ENCODE measurements at places on chromosomes 6 and 20.

DNA sequence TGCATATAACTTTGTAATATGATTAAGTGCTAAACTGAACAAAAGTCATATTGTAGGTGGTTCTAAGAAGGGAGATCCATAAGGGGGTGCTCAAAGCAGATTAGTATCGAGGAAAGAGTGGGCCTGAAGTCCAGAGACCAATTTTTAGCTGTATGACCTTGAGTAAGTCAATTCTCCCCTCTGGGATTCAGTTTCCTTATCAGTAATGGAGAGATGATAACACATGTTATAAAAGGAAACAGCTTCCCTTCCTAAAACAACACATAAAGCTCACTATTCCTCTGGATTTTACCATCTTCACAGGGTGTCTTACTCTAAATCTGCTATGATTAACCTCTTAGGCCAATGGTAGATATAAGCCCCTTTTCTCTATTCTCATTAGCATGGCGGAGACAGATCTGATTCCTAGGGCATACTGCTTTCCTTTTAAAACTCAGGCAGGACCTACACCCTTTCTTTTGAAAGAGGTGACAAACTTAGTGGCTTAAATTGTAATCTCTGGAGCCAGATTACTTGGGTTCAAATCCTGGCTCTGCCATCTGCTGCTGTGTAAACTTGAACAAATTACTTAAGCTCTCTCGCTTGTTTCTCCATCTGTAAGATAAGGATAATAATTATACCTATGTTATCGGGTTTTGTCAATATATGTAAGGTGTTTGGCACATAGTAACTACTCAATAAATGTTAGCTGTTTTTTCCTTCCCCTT, 39.5 kb downstream of the ACSS2 start:
- DNase-seq, result no peak

GRCh38 chr20:32685541-32686529, 12.1 kb upstream of the C20orf203 start:
- no peak for DNase-seq

DNA sequence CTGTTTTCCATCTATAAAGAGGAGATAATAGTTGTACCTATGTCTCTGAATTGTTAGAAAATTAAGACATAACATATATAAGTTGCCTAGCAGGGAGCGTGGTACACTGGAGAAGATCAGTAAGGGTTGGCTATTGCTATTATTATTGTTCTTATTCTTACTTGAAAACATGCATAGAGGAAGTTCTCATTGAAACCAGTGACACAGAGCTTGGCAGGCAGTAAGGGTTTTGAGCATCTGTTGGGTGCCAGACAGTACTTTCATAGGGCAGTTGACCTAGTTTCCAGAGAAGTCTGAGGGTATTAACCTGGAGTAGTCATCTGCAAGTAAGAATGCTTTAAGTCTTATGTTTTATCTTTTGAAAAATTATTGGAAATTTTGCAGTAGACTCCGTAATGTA, 13.3 kb upstream of the SGK1 start:
- no peak for DNase-seq

DNA sequence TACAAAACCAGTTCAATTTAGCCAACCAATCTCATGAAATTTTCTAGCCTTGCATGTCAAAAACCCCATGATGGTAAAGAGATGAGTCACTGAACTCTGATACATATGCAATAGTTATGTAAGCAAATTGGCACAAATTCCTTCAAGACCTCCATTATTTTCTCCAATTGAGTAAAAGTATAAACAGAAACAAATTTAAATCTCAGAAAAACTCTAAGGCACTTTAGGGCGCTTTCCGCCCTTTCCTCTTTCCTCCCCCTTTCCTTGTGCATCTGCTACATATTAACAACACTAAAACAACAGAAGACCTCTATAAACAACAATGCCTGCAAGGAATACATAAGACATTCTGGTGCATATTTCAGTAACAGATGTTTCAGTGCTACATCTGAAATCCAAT, 48.5 kb downstream of the KIF13A start:
- no peak for DNase-seq

Measured in Karpas-422 (cell line).